Heart left ventricle (tissue), 16 donors: ENCODE measurements at places on chromosomes 5 and 9. TPM values are rescaled to one million over a fixed set of nuclear protein-coding genes. Genes with fewer than 3 reads are reported as not detected.
A peak's percentile ranks its signal among the peaks of the same experiment; 100 is the strongest.

- DNase-seq, result no peak
These were observed 1.9 kb downstream of the ANKH start for GRCh38 chr5:14869668-14870164.

DNA sequence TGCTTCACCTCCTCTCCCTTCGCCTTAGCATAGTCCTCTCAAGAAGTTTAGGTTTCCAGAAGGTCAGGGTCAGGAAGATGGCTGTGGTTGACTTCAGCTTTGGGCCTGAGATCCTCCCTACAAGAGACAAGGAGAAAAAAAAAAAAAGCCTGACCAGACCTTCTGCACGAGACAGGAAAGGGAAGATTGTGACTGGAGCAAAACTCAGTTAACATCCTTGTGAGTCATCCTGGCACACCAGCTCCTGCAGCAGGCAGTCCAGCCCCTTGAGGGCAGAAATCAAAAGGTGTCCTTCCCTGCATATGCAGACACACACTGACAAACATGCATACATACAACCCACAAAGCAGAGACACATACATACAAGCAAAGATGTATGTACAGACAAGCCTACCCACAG is 18.0 kb upstream of the ENHO start:
- no peak for DNase-seq

DNA sequence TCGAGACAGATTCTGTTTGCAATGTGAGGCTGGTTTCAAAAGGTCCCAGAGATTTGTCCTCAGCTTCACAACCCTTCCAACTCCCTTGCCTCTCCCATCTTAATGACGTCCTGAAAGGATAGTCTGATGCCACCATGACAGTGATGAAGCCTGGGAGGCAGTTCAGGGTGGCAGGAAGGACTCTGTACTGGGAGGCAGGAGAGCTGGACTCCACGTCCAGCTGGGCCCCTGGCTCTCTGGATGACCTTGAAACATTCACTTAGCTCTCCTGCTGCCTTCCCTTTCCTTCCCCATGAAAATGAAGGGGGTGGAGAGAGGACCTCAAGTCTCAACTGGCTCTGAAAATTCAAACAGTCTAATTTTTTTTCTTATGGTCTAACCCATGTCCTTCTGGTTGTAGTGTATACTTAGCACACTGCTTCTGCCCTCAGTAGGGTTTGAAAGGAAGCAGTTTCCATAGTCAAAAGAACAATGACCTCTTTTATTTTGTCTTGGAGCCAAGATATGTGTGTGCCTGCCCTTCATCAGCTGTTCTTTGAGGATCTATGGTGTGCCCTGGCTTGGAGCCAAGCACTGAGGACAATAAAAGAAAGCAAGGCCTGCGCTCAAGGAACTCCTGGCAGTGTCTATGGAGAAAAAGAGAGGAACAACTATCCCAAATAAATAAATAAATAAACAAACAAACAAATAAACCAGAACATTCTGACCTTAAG is 188.3 kb downstream of the GRIA1 start:
- DNase-seq, result peak; percentile 26

- DNase-seq, result no peak
These were observed 350.5 kb upstream of the DAB2 start for GRCh38 chr5:39775086-39775796.

DNA sequence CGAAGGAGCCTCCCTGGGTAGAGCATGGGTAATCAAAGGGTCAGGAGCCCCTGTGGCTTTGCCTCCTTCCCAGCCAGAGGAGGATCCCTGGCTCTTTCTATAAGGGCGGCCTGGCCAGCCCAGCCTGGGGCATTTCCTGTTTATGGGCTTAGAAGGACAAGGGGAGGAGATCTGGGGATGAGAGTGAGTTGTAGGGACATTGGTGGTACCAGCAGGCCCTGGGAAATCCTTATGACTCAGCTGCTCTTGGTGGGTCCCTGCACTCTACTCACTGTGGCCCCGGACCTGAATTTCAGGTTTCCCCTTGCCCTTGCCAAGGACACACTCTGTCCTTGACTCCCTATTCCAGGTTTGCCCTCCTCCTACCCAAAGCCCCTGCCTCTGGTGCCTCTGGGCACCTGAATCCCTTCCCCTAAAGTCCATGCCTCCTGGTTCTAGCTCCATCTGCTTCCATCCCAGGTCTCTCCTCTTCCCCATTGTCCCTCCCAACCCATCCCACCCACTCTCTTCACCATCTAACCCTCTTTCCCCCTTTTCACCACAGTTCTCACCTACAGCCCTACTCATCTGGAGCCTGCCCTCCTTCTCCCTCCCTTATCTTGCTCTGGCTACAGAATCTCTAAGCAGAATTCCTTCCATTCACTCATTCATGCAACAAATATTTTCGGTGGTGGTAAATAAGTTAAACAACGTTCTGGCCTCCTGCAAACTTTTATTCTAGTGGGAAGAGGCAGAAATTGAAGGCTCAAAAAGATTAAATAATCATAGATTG is 34.9 kb downstream of the PCDH1 start:
- no peak for DNase-seq

Gene SOWAHA
- total RNA-seq, result not detected

GRCh38 chr9:16545639-16546038 is 324.8 kb downstream of the BNC2 start:
- DNase-seq, result no peak

DNA sequence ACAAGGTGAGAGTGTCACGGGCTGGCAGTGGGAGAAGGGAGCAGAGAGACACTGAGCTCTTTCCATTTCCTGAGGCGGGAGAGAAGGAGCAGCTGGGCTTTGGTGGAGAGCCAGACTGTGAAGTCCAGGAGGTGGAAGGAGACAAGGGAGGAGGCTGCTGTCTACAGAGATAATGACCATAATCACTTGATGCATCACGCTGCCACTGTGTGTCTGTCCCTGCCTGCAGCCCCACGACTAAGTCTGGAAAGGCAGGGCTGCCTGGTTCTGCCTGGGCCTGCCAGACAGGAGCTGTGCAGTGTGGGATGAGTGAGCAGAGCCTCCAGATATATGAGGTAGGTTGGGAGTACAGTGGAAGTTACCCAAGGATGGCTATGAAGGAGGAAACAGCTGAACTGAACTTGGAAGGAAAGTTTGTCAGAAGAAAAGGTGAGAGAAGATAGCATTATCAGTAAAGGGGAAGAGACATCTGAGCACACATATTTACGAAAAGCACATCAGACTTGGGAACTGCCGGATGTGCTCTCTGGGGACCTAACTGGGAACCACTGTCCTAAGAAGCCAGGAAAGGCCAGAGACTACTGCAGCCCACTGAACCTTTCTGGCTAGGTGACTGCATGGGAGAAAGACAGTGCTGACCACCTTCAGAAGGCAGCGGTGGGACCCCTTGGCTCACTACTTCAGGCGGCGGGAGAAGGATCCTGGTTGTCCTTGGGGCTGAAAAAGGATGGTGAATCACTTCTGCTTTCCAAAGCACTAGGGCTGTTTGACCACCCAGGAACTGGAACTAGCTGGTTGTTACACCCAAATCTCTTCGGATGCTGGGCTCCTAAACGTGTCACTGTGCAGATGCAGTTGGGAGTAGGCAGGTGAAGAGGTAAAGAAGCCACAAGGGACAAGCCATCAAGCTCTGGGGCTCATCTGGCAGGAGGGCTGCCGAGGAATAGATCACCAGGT is 12.8 kb upstream of the DDX41 start:
- DNase-seq, result no peak

- DNase-seq, result no peak
These were observed 48.7 kb upstream of the HOMER1 start for GRCh38 chr5:79562351-79563246.

DNA sequence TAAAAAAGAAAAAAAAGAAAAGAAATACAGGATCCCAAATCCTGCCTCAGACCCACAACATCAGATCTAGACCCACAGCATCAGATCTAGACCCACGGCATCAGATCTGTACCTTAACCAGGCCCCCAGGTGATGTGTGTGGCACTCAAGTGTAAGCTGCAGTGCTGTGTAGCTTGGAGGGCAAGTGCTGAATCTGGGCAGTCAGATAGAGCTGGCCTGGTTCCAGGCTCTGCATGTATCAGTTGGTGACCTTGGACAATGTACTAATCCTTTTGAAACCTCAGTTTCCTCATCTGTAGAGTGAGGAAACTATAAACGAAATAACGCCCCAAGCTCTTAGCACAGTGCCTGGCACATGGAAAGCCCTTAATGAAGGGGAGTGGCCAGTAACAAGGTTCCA is 16.7 kb downstream of the COL15A1 start:
- no peak for DNase-seq

DNA sequence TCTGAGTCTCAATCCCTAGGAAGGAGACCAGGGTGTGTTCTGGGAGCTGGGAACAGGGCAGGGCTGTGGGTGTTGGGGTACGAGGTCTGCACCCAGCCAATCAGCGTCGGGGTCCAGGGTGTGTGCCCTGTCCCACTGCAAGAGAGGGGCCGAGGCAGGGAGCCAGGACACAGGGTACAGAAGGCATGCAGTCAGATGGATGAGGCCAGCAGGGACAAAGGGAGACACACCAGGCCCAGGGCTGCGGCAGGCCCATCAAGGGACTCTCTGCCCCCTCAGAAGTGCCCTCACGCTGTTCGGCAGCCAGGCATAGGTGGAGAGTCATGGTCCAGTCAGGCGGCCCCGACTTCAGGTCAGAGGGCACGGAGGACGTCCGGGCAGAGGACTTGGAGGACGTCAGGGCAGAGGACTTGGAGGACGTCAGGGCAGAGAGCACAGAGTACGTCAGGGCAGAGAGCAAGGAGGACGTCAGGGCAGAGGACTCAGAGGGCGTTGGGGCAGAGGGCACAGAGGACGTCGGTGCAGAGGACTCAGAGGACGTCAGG is 28.8 kb upstream of the ADAMTS2 start:
- no peak for DNase-seq

DNA sequence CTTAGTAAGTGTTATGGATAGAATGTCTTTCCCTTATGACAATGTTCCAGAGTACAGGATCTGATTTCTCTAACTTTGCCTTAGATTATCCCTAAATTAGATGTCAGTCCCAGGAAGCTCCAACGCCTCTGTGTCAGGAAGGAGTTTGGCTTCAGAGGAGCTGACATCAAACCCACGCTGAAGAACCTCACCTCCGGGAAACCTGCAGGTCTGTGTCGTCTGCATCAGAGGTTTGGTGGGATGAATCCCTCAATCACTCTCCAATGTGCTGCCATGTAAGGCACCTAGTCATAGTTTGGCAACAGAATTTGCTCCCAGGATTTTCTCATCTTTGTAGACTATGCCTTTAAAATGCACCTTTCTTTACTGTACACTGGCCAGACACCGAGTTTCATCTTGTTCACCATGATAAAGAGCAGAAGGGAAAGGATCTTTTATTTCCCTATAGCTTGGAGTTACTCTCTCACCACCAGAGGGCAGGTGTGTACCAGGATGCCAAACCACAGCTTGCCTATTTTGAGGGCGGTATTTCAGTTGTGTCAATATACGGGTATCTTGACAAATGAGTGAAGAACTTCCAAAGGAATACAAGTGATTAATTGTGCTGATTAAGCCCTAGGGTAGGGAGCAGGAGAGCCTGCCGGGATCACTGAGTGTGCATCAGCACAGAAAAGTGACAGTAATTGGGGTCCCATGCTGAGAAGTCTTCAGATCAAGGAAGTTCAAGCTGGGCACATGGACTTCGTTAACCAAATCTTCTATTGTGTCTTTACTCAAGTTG is 23.4 kb downstream of the MINAR2 start:
- peak; percentile 33 for DNase-seq

DNA sequence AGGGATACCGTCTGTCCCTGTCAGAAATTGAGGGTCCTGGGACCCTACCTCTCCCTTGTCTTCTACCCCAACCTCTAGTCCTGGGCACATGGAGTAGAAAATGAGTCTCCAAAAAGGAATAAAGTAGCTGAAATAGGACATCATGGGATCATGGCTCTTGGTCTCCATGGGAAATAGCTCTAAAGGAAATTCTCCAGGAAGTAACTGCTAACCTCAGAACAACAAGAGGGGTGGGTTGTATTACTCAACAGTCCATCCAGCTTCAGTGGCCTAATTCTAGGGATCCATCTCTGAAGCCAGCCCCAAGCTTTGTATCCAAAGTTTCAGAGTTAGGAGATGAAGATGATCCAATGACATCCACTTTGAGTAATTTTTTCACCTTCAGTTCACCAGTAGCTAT is 11.0 kb upstream of the RUSC2 start:
- DNase-seq, result no peak

DNA sequence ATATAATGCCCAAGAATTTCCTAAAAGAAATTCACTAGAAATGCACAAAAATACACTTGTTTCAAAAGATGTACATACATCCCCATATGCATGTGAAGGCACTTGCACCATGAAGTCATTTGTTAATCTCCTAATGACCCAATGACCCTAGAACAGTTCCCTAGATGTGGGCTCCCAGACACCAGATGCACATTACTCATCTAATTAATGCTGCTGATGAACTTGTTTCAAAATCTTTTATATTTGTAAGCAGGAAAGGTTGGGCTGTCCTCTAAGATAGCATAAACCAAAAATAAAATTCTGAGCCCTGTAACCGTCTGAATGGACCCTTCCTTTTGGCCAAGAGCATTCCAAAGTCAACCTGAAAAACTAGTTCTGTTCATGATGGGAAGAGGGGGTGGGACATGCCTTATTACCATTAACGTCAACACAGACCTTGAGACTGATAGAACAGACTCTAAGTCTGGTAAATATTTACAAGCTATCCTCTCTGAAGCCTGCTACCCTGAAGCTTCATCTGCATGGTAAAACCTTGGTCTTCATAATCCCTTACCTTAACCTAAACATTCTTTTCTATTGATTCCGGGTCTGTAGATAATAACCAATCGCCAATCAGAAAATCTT is 91.0 kb upstream of the DAPK1 start:
- no peak for DNase-seq

Gene DNAI1
- not detected for total RNA-seq

GRCh38 chr9:137157618-137158415 is 12.0 kb downstream of the LRRC26 start:
- no peak for DNase-seq

Gene FAM221B
- total RNA-seq, result not detected

DNA sequence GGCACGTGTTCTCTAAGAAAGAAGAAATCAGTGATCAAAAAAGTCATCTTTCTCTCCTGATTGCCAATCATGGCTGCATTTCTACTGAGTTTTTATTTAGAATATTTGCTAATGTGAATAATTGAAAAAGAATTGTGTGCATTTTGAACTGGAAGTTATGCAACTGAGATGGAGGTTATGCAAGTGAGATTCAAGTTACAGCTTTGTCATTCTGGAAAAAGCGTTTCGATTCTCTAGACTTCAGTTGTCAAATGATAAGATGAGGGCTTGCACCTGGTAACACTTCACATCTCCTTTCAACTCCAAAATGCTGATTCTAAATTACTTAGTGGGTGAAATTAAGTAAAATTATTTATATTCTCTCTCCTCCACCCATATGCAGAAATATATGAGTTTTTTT is 36.4 kb downstream of the C6 start:
- no peak for DNase-seq

Gene CDX1
- 0.29 TPM for total RNA-seq

GRCh38 chr9:121824651-121825030 is 173.2 kb downstream of the DAB2IP start:
- no peak for DNase-seq

DNA sequence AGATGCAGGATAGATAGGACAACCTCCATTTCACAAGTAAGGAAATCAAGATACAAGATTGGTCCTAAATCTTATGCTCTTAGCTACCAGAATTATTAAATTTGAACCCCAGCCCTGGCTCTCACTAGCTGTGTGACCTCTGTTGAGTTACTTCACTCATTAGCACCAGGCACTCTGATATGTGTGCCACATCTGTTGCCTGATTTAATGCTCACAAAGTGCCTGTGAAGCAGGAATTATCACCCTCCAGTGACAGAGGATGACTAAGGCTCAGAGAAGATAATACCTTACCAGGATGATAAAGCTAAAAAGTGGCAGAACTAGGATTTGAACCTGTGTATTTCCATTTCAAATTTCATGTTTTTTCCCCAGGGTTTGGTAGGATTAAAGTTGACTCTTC is 110.0 kb downstream of the PLPPR1 start:
- DNase-seq, result no peak

Gene SLC34A3
- not detected for total RNA-seq

Gene SPATA6L
- total RNA-seq, result 0.62 TPM
